ENCODE measurements at places on chromosomes 1 and 21.

GRCh38 chr1:93694039-93694438 is 12.4 kb upstream of the BCAR3 start:
- no peak for DNase-seq

DNA sequence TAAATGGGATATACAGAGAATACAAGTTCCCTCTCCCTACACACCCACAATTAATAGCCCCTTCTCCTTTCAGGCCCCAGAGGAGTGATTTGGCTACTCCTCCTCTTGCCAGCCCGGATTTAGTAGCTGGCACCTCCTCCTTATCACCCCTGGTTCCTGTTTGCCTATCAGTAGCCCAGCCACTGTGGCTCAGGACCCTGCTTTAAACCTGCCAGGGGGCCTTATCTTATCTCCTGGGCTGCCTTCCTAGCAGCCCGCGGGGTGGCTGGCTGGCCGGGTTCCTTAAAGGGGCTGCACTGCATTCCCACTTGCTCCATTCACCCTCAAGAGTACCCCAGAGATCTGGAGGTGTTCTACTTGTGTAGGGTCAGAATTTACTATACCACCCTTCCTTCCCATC is 70.4 kb downstream of the PLEKHA6 start:
- DNase-seq: no peak

- no peak for DNase-seq
These were observed 339.6 kb downstream of the CHRM3 start for GRCh38 chr1:239725933-239726332.

- no peak for DNase-seq
These were observed 316.6 kb downstream of the RYR2 start for GRCh38 chr1:237358555-237358954.

DNA sequence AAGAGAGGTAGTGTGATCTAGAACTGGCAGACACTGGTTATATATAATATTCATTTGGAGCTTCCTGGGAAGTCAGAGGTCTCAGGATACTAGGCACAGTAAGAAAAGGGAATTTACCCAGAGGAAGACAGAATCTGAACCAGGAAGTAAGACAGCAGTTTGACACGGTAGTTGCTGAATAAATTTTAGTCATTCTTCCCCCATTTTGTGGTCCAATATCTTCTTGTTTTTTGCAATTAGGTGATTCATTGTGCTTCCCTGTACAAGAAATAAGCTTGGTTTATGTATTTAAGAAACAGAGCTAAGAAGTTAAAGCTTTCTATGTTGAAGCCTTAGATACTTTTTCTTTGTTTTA is 1.3 kb downstream of the TMEM167B start:
- DNase-seq: no peak

DNA sequence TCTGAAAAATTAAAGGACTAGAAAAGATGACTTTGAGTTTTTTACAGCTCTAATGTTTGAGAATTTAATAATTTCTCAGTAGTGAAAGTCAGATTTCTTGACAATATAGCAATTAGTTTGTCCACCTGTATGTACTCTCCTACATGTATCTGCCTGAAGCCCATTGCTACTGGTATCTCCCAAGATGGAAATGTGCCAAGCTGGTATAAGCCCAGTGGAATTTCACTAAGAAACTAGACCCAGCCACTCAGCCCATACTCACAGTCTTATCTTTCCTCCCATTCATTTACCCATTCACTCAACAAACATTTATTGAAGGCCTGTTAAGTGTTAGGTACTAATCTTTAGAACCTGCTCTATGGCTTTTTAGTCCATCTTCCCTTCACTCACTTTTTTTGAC is 21.6 kb upstream of the TRIM45 start:
- DNase-seq: no peak

DNA sequence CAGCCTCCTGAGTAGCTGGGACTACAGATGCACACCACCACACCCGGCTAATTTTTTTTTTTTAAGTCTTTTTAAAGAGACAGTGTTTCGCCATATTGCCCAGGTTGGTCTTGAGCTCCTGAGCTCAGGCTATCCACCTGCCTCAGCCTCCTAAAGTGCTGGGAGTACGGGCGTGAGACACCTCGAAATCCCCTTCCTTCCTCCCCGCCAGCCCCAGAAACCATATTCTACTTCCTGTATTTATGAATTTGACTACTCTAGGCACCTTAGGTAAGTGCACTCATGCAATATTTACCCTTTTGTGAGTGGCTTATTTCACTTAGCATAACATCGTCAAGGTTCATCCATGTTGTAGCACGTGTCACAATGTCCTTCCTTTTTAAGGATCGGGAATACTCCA is 6.9 kb upstream of the LRP8 start:
- no peak for DNase-seq

DNA sequence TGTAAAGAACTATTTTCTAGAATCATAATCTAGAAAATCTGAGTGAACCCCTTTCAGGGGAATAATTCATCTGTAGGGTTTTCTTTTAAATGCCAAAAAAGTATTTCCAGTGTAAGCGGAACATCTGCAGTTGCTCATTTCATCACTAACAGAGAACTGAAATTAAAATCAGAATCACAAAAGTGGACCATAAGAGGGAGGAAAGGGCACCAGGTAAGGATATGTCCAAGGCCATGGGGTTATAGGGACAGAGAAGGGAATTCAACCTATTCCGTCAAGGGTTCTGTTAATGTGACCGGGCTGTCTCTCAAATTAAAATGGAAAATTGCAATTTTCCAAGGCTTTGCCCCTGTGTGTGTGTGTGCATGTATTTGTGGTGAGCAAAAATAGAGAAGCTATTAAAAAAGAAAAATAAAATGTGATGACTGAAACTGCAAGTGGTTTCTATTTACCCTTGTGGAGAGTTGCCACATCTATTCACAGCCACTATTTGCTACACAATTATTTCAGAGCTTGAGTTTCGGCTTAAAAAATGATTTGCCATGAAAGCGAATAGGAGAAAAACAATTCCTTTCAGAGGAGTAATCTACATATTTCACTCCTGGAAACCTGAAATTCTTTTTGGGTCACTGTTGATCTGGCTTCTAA is 53.1 kb downstream of the APP start:
- no peak for DNase-seq

DNA sequence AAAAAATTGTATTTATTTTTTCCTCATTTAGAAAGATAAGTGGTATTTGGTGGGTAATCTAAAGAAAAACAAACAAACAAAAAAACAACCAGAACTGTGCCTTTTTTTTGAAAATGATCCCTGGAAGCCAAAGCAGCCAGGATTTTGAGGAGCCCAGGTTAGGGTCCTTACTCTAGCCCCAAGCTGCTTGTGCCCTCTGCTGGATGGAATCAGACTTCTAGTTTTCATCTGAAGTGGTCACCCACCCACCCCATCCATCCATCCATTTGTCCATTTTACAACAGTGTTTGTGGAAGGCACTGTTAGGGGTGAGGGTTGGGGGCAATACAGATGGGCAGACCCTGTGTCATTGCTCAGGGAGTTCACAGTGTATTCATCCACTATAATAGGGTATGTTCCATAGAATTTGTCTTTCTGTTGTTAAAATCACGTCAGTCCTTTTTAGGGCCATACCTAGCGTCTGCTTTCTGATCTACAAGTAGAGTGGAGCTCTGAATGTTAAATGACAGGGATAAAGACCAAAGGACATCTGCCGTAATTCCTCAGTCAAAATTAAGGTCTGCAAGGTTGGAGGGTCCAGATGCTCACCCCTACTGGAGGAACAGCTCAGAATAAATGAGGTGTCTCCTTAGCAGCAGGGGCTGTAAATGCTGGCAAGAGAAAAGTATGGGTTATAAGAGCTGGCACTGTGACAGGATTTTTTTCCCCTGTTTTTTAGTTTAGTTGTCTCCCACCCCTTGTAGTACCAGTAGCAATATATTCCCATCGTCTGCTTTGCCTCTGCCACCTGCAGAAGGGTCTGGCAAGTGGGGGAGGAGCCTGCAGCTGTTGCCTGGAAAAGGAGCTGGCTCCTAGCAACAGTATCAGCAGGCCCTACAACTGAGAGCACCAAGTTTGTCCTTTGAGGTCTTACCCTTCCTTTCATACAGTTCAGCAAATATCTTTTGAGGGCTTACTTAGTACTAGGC is 3.2 kb downstream of the LRRC42 start:
- DNase-seq: no peak

GRCh38 chr1:231039161-231040018 is 664 bp downstream of the FAM89A start:
- DNase-seq: no peak

GRCh38 chr1:53176452-53177208 is 20.0 kb upstream of the CPT2 start:
- no peak for DNase-seq

DNA sequence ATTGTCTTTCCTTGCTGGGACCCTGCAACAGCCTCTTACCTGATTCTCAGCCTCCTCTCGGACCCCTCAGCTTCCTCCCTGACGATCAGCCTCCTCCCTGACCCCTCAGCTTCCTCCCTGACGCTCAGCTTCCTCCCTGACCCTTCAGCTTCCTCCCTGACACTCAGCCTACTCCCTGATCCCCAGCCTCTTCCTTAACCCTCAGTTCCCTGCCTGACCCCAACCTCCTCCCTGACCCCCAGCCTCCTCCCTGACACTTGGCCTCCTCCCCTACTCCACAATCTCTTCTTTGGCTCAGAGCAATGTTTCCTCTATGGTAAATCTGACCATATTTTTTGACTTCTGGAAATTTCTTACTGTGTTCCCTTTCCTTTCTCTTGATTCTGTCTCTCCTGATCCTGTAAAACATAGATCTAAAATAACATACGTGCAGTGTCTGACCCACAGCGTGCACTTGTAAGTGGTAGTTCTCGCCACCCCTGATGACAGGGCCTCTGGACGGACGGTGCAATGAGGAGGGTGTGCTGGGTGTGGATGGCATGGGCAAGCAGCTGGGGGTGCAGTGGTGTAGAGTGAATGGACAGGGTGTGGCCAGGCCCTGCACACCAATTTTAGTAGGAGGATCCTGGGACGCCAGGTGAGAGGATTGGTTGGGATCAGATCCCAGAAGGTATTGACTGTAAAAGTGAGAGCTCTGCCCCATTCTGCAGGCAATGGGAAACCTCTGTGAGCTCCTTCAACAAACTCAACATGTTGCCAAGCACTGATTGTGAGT is 264.1 kb downstream of the FOXD2 start:
- no peak for DNase-seq

DNA sequence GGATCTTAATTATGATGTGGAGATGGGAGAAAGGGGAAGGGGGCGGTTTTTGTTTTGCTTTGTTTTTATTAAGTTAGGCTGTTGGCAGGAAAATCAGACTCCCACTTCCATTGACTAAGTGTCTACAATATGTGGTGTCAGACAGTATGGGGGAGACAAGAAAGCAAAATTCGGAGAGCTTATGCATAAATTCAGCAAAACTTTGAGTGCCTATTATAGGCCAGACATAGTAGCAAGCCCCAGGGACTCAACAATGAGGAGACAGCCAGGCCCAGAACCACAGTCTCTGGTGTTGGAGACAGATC is 835 bp upstream of the TSPAN2 start:
- no peak for DNase-seq

GRCh38 chr1:40305451-40305850 is 11.6 kb downstream of the COL9A2 start:
- no peak for DNase-seq

GRCh38 chr21:38965241-38965640 is 159.5 kb downstream of the ETS2 start:
- no peak for DNase-seq
